Fibroblast of skin of back (primary cell): ENCODE measurements at places on chromosomes 2 and 18.

- no peak for DNase-seq
Measured at GRCh38 chr2:236207472-236207871, 39.3 kb upstream of the GBX2 start.

DNA sequence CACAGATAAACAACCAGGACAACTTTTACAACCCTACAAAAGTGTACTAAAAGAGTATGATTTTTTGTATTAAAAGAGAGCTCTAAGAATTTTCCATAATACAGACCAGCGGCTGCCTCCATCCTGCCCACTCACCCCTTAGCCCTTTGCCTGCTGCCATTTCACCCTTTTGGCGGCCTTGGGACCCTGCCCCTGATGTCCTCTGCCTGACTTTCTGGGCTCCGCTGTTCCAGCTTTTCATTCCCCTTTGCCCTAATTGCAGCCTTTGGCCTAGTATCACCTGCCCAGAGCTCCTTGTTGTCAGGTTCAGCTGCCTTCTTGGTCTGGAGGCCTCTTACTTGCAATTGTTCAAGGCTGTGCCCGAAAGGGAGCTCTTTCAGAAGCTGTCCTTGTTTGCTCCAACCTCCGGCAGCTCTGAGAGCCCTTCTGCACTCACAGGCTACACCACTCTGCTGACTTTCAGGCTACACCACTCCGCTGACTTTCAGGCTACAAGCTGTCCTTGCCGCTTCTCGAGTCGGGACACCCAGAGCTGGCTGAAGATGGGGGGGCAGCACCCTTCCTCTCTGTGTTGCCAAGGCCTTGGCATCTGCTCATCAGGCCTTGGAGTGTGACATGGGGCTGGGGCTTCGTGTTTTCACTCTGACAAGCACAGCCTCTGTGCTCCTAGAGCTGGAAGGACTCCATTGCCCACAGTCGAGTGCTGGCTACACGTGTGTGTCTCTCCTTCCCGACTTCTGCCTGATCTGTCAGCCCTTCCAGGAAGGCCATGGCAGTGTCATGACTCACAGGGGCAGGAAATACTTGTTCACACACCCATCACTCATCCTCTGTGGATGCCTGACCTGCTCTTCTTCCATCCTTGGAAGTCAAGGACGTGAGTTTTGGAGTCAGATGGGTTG is 43.1 kb upstream of the HDAC4 start:
- DNase-seq = peak; percentile 75

DNA sequence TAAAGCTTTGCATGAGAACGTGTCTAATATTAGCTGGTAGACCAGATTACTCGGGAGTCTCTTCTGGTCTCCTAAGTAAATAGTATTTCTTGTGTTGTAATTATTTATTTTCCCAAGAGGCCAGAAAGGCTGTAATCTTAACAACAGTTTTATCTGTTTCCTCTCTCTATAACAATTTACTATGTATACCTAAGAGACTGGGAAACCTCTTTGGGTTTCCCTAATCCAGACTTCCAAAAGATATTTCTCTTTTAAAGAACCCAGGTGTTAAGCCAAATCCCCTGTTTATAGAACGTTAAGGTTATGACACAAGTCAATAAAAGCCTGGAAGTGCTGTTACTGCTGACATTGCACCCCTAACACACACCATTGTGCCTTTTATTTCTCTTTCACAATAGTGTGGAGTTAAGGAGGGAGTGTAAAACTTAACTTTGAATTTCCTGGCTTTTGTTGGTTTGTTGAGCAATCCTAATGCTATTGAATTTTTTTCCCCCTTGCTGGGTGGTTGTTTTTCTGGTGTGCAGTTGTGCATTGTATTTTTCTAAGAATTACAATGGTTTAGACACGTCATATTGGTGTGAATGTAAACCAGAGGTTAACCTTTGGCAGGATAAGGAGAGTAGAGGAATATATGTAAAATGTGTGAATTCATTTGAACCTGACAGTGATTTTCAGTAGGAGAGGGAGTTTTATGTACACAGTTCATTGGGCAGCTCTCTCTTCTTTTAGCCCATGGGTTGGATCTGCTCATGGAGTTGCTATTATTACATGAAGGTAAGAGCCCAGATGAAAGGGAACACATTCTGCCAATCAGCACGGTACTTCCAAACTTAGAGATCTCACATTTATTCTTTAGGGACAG is 192.8 kb downstream of the MTX2 start:
- DNase-seq = peak; percentile 53

DNA sequence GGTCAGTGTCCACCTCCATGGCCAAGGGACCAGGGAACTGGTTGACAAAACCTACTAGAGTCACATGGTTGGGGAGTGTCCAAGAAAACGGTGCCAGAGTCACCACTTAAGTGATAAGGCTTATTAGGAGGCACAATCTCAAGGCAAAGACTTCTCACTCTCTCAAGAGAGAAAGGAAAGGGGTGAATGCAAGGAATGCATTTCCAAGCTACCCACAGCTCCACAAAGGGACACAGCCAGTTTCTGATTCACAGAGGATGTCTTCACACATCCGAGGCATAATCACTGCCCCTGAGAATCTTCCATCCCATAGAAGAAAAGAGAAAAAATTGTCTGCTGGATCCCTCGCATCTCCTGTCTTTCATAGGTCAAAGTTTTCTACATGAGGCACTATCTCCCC is 269.3 kb downstream of the TNS1 start:
- peak; percentile 49 for DNase-seq

GRCh38 chr2:113977660-113978523 is 88.0 kb downstream of the ACTR3 start:
- peak; percentile 27 for DNase-seq

DNA sequence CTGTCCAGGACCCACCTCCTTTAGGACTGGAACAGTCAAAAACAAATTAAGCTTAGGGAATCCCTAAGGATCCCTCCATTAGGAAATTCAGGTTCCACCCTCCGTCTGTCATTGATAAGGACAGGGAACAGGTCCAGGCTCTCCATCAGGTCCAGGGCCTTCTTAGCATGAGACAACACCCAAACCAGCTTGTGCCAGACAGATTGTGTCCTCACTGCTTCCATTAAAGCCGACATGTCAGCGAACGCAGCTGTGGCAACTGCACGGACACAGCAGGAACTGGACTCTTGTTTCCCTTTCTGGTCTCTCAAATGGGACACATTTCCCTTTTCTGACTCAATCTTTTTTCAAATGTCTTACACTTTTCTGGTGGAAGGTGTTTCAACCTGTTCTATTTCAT is 81.4 kb downstream of the BCL11A start:
- DNase-seq = no peak

DNA sequence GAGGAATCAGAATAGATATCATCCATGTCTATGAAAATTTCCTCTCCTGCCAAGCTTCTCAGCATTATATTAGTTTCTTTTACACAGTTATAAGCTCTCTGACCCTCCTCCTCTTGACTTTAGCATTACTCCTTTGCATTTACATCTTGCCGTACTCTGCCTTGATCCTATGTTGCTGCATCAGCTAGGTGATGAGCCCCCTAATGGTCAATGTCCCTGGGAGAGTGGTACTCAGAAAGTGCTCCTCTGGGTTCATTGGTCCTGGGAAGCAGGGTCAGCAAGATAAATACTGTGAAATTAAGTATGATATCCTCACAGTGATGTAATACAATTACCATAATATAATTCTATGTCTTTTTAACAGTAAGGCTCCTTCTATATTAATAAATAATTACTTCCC is 74.1 kb downstream of the PKP4 start:
- no peak for DNase-seq

GRCh38 chr2:68940369-68940768 is 12.3 kb downstream of the GKN2 start:
- DNase-seq = no peak

DNA sequence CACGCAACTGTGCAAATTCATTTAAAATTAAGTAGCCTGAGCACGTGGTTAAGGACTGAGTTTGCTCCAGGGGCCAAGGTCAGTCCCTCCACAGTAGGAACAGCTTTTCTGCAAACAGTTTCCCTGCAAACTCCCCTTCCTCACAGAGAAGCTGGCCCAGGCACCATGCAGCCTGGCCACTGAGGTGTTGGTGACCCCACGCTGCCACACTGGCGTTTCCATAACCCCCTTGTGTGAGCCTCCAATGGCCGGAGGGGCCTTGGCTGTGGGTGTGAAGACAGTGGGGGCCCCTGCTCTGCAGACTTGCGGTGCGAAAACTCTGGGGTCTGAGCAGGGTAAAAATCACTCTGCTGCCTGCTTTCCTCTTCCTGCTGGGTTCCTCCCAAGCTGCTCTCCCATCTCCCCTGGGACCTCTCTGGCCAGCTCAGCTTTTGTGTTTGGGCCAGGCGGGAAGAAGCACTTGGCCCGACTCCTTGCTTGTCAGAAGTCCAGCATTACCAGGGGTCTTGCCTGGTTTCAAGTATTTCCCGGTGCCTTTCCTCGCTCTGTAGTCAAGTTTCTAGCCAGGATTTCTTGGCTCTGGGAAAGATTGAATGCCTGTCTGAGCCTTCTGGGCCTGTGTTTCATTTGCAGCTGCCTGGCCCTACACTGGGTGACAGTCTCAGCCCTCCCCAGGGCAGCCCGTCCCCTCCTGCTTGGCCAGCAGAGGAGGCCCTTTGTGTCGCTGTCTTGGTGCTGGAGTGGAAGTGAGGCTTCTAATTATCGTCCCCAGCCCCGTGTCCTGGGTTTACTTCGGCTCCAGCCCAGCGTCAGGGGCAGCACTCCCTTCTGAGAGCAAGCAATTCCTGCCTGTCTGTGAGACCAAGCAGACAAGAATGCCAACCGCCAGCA is 131.4 kb upstream of the SLC1A4 start:
- peak; percentile 88 for DNase-seq

DNA sequence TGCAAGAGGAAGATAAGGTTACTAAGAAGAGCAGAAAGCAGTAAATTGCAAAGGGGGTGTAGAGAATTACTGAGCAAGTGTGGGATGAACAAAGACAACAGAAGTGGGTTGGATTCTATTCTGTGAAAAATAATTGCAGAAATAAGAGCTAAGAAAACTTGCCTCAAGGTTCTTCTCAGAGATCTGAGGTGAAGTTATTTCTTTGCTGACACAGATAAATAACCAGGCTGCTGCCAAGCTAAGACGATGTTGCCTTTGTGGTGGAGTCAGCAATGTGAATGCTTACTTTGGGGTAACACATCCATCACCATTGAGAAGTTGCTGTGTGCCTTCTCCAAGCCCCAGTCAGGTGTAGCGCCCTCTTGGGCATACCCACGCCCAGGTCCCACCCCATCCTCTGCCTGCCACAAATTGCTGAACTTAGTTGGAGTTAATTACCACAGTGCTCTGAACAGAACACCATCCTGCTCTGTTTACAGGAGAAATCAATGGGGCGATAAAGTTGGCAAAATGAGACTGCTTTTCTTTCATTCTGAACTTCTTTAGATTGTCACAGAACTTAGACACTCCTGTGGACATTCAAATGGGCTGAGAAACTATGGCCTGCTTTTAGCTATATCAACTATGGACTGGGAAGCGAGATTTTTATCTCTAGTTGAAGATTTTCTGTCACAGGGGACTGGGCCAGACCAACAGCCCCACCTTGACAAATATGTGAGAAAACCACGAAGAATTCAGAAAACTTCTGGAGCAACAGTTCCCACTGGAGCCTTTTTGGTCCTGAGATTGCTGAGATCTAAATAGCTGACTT is 283.6 kb downstream of the TMX3 start:
- DNase-seq = peak; percentile 84

- DNase-seq = no peak
Measured at GRCh38 chr2:241897231-241897916, 27.8 kb downstream of the RTP5 start.
